ENCODE measurements at places on chromosomes 6 and 20. TPM values are rescaled to one million over a fixed set of nuclear protein-coding genes. Genes with fewer than 3 reads are reported as not detected.

The WFDC5 gene
- total RNA-seq = not detected

The CDK19 gene
- 5.6 TPM for total RNA-seq

The TFAP2A gene
- total RNA-seq = 6.3 TPM

The GSTA3 gene
- total RNA-seq = not detected

The CEP57L1 gene
- 8.3 TPM for total RNA-seq

The JPH2 gene
- 6.5 TPM for total RNA-seq

The TGM2 gene
- total RNA-seq = 524 TPM

The OR2H1 gene
- not detected for total RNA-seq

The TFAP2D gene
- total RNA-seq = not detected

The POLR1C gene
- total RNA-seq = 45.8 TPM

The TRERF1 gene
- 6.9 TPM for total RNA-seq

The TRAPPC3L gene
- total RNA-seq = not detected

The PCK1 gene
- 0.14 TPM for total RNA-seq

The EPB41L1 gene
- total RNA-seq = 78.7 TPM

The NKAIN2 gene
- total RNA-seq = not detected

The CST3 gene
- 436 TPM for total RNA-seq

The TAPBP gene
- total RNA-seq = 34.6 TPM

The ARFGEF3 gene
- 0.55 TPM for total RNA-seq

The VWA7 gene
- 1.3 TPM for total RNA-seq

The RIPOR3 gene
- 0.02 TPM for total RNA-seq

The ZSWIM3 gene
- 1.6 TPM for total RNA-seq

The LAMA4 gene
- total RNA-seq = 0.80 TPM

The C6orf163 gene
- 0.20 TPM for total RNA-seq

The KIF6 gene
- 0.25 TPM for total RNA-seq

The FAM210B gene
- total RNA-seq = 10.4 TPM

The SEMG1 gene
- not detected for total RNA-seq

The NKAIN4 gene
- 5.2 TPM for total RNA-seq

The SYNJ2 gene
- total RNA-seq = 39.6 TPM

The SRMS gene
- 0.25 TPM for total RNA-seq

The SNAP25 gene
- total RNA-seq = 18.4 TPM

The FAM83D gene
- 70.7 TPM for total RNA-seq

The HLA-DOA gene
- total RNA-seq = not detected

The SCGN gene
- total RNA-seq = 0.30 TPM

The C6orf141 gene
- total RNA-seq = 8.7 TPM

The HNF4A gene
- total RNA-seq = 20.0 TPM

The NR2E1 gene
- total RNA-seq = 0.05 TPM

The PCSK2 gene
- total RNA-seq = not detected

The RNF182 gene
- total RNA-seq = 2.6 TPM

The OR12D3 gene
- not detected for total RNA-seq

Measured in A549 treated with AZD2906 at 1 μM for 4 hours (cell line).